Stimulated activated CD4-positive, alpha-beta T cell treated with anti-CD3 and anti-CD28 coated beads, TNF-alpha, amount 100 ng/mL, for 48 hours (primary cell): ENCODE measurements at places on chromosomes 3 and 15.
A peak's percentile ranks its signal among the peaks of the same experiment; 100 is the strongest.

GRCh38 chr15:80123034-80123433 is 29.8 kb upstream of the FAH start:
- DNase-seq, result no peak

DNA sequence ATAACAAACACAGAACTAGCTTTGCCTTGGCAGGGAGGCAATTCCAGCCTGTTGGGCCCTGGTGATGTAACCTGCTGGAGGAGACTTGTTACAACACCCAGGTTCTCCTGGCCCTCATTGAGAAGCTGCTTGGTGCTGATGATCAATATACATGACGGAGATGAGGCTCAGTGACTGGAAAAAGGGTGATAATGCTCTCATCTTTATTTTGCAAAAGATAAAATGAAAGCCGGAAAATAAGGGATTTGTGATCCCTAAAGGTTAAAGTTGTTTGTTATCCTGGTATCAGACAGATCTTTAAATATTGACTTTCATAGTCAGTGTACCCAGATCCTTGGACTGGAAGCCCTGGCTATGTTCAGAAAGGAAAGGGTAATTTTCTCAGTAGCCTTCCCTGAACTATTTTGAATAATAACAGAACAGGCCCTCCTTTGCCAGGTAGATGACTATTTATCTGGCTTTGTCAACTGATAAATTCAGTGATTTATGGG is 118.9 kb upstream of the MEIS2 start:
- DNase-seq, result no peak

- no peak for DNase-seq
Observed at GRCh38 chr3:82791241-82791640, 1029.8 kb upstream of the GBE1 start.

GRCh38 chr3:187025656-187026316 is 95.5 kb downstream of the ST6GAL1 start:
- no peak for DNase-seq

DNA sequence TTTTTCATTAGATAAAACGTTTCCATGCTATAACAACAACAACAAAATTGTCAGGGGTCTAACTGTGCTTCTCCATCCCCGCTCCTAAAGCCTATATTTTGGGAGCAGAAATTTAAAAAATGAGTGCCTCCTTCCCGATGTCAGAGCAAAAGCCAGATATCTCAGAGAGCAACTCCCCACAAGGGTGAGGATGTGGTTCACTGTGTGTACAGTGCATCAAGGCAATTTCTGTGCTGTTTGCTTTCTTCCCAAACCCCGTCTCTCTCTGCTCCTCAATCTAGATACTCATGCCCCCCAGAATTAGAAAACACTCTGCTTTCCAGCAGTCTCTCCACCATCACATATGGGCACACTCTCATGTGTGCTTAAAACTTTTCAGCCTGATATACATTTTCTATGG is 76.7 kb upstream of the MBNL1 start:
- no peak for DNase-seq

DNA sequence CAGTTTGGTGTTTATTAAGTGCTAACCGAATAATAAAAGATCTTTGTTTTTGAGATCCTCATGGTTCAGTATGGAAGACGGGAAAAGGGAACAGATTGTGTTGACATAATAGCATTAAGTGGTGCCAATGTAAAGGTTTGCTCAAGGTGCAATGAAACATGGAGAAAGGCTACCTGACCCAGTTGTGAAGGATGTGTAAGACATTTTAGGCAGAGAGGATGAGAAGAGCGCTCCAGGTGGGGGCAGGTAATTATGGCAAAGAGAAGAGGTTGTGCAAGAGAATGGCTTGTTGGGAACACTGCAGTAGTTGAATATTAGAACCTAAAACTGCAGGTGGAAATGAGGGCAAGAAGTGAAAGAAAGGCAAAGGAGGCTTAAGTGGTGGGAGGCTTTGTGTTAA is 140.8 kb downstream of the DIPK2A start:
- no peak for DNase-seq

GRCh38 chr3:88093266-88093665 is 34.2 kb downstream of the ZNF654 start:
- DNase-seq, result no peak

DNA sequence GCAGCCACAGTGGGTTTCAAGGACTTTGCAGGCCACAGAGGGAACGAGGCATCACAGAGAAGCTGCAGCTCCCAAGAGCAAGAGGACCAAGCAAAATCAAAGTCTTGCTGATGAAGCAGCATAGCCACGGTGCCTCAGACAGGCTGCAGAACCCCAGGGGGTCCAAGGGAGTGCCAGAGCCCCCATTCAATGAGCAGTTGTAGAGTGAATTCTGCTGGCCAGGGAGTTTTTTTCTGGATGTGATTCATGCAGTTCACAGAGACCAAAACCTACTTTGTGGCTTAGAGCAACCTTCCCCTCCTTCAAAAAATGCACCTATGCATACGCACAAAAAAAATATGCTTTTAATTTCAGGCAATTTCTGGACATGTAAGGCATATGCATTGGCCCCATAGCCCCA is 409.0 kb downstream of the VPS13C start:
- DNase-seq, result no peak

GRCh38 chr3:45915518-45916231 is 27.6 kb upstream of the CXCR6 start:
- DNase-seq, result peak; percentile 72
